ENCODE measurements at places on chromosomes 5 and 9. TPM values are rescaled to one million over a fixed set of nuclear protein-coding genes. Genes with fewer than 3 reads are reported as not detected.

DNA sequence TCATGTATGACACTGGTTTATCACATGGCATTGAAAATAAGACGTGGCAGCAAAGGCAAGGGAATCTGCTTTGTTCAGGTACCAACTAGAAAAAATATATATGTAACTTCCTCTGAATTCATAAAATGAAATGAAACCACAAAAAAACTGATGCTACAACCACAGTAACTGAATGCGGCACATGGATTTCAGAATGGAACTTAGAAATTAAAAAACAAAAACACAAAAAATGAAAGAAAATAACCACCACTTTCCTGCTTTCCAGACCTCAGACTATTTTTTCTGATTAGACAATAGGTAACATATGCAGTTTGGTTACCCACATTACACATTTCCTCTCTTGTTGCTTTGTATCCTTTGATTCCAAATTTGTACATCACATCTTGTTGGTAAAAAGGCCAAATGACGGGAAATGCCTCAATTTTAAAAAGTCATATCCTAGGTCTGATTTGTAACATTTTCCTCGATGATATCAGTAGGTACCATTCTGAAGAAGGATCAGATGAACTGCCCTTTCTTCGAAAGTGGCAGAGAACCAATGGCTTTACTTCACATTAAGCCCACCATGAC is 18.1 kb upstream of the PDCL start:
- peaks cover 6% of the 10 kb centered on the region for H3K4me1 ChIP-seq
- peak overlapping the region; percentile 56 for H3K27ac ChIP-seq
- no peaks in the 10 kb centered on the region for H3K27me3 ChIP-seq
- no peak overlapping the region for H3K4me3 ChIP-seq
- H3K36me3 ChIP-seq = peaks cover 7% of the 10 kb centered on the region

GRCh38 chr5:98414938-98415337 is 358.5 kb upstream of the RGMB start:
- no peak overlapping the region for H3K27ac ChIP-seq
- no peaks in the 10 kb centered on the region for H3K27me3 ChIP-seq
- no peak overlapping the region for H3K4me3 ChIP-seq
- no peaks in the 10 kb centered on the region for H3K36me3 ChIP-seq
- H3K4me1 ChIP-seq = no peaks in the 10 kb centered on the region

- no peak overlapping the region for H3K4me3 ChIP-seq
- no peak for DNase-seq
- no peak overlapping the region for H3K27ac ChIP-seq
- no peaks in the 10 kb centered on the region for H3K4me1 ChIP-seq
- H3K27me3 ChIP-seq = peaks cover 24% of the 10 kb centered on the region
- no peaks in the 10 kb centered on the region for H3K36me3 ChIP-seq
Observed at GRCh38 chr5:31581498-31582099, 49.5 kb downstream of the C5orf22 start.

Gene SLC6A19
- total RNA-seq = not detected

Gene IFNA21
- total RNA-seq = not detected

Gene TEK
- total RNA-seq = not detected

Gene ECM2
- not detected for total RNA-seq

Gene POU5F2
- total RNA-seq = 4.9 TPM

- peaks cover 13% of the 10 kb centered on the region for H3K27me3 ChIP-seq
- H3K27ac ChIP-seq = no peak overlapping the region
- no peak overlapping the region for H3K4me3 ChIP-seq
- H3K36me3 ChIP-seq = no peaks in the 10 kb centered on the region
Observed at GRCh38 chr5:146199176-146199815, 4.1 kb upstream of the RBM27 start.

DNA sequence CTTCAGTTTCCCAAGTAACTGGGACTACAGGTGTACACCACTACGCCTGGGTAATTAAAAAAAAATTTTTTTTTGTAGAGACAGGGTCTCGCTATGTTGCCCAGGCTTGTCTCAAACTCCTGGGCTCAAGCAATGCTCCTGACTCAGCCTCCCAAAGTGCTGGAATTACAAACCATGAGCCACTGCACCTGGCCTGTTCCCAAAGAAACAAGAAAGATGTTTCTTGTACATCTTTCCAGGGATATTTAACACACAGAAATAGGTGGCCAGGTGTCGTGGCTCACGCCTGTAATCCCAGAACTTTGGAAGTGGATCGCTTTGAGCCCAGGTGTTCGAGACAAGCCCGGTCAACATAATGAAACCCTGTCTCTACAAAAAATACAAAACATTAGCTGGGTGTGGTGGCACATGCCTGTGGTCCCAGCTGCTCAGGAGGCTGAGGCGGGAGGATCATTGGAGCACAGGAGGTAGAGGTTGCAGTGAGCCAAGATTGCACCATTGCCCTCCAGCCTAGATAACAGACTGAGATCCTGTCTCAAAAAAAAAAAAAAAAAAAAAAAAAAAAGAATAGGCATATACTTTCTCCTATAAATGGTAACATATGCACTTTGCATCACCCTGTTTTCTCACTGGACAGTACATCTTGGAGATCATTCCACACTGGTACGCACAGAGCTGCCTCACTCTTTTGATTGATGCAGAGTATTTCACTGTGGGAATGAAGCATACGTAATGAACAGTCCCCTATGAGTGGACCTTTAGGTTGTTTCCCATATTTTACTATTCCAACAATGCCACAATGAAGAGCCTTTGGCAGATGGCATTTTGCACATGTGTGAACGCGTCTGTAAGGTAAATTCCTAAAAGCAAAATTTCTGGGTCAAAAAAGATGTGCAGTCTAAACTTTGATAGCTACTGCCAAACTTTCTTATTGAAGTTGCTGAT is 2.0 kb upstream of the GRHPR start:
- H3K27me3 ChIP-seq = no peaks in the 10 kb centered on the region
- no peak overlapping the region for H3K27ac ChIP-seq
- H3K4me3 ChIP-seq = no peak overlapping the region
- H3K36me3 ChIP-seq = no peaks in the 10 kb centered on the region
- peaks cover 20% of the 10 kb centered on the region for H3K4me1 ChIP-seq
- DNase-seq = no peak

DNA sequence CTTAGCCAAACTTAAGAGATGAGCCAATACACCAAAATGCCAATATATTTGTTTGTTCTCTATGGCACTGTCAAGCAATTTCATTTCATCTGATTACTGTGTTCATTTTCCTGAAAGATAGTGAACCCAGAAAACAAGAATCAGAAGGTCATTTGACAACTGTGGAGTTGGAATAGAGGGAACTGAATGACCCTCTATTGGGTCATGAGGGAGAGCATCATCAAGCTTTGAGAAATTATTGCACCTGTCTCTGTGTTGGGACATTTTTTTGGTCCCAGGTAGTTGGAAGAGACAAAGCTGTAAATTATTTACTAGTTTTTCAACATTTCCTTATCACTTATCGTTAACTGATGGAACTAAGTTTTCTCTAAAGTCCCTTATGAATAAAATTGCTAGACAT is 129.4 kb downstream of the GHR start:
- H3K27ac ChIP-seq = no peak overlapping the region
- no peaks in the 10 kb centered on the region for H3K36me3 ChIP-seq
- no peaks in the 10 kb centered on the region for H3K4me1 ChIP-seq
- no peak overlapping the region for H3K4me3 ChIP-seq

GRCh38 chr5:151077419-151077818 is 3.4 kb downstream of the TNIP1 start:
- peaks cover 18% of the 10 kb centered on the region for H3K36me3 ChIP-seq
- peak overlapping the region; percentile 86 for H3K4me3 ChIP-seq
- no peak for DNase-seq
- H3K4me1 ChIP-seq = peaks cover 62% of the 10 kb centered on the region
- no peaks in the 10 kb centered on the region for H3K27me3 ChIP-seq

Gene FAM153A
- not detected for total RNA-seq

GRCh38 chr9:5263351-5264218 is 32.4 kb downstream of the INSL4 start:
- H3K36me3 ChIP-seq = no peaks in the 10 kb centered on the region
- DNase-seq = no peak
- no peaks in the 10 kb centered on the region for H3K4me1 ChIP-seq
- H3K27me3 ChIP-seq = no peaks in the 10 kb centered on the region

- H3K27ac ChIP-seq = no peak overlapping the region
- H3K4me1 ChIP-seq = no peaks in the 10 kb centered on the region
- H3K36me3 ChIP-seq = peaks cover 4% of the 10 kb centered on the region
- no peak overlapping the region for H3K4me3 ChIP-seq
- peaks cover 5% of the 10 kb centered on the region for H3K27me3 ChIP-seq
Observed at GRCh38 chr5:89282554-89283510, 399.8 kb upstream of the MEF2C start.

Gene CYLC2
- total RNA-seq = not detected

Gene FRMD3
- 0.59 TPM for total RNA-seq

GRCh38 chr9:12604164-12604821 is 88.9 kb upstream of the TYRP1 start:
- H3K4me1 ChIP-seq = no peaks in the 10 kb centered on the region
- H3K36me3 ChIP-seq = no peaks in the 10 kb centered on the region
- no peak for DNase-seq
- no peak overlapping the region for H3K27ac ChIP-seq
- H3K4me3 ChIP-seq = no peak overlapping the region
